Tibial artery (tissue), 4 donors: ENCODE measurements at places on chromosomes 11 and 22.

DNA sequence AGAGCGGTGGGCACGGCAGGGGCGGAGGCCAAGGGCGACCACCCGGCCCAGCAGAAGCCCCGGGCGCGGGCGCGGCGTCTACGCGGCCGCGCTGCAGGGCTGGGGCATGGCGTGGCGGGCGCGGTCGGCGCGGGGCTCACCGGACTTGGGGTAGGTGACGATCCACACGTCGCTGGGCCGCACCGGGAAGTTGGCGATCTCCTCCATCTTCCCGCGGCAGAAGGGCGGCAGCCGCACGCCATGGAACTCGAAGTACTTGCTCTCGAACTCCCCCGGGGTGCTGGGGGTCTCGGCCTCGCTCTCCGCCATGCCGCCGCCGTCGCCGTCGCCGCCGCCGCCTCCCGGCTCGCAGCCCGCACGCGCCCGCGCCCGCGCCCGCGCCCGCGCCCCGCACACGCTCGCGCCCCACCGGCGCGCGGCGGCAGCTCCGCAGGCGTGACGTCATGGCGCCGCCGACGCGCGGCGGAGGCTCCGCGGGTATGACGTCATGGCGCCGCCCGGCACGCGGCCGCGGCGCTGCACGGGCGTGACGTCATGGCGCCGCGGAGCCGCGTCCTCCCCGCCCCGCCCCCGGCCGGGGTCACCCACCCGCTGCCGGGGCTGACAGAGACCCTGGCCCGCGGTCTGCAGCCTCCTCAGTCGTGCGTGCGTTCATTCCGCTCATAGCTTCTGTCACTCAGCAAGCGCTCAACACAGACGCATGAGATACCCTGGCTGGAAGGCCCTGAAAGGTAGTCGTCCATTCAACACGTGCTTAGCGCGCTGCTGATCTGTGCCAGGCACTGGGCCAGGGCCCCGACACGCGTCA, at the start of gene SULT4A1:
SULT4A1 (minus strand) TSS at position 440 of the 808 bp plus-strand sequence; CDS start at position 309, 131 bp downstream.
- no peak for DNase-seq

DNA sequence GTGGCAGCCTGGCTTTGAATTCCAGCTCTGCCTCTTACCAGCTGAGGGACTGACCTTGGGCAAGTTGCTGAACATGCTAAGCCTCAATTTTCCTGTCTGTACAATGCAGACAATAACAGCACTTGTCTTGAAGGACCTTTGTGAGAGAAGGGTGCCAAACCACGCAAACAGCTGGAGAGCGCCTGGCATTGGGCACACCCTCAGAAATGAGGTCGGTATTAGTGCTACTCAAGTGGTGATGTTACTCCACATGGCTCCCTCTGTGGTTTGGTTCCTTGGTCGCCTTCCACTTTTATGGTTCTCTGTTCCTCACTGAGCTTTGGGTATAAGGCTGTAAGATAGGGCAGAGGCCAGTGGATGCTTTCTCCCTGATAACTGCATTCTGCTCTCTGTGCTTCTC, 8.2 kb downstream of the UBASH3B start:
- no peak for DNase-seq

DNA sequence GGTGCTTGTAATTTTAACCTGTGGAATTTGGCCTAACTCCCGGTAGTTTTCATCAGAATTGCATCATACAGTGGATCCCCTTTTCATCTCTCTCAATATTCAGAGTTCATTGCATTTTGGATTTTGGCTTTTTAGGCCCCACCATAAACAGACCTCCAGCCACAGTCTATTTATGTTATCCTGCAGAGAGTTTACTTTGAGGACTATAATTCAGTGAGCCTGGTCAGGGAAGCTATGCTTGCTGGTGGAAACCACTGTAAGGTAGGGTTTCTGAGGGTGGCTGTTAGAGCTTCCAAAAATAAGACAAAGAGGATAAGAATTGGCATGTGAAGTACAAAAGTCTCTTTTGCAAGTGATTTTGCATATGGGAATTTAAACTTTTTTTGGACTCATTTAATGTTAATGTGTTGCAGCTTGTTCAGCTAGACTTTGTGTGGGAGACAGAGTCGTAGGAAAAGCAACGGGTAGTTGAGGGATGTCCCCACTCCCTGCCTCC, 34.8 kb upstream of the DDI1 start:
- no peak for DNase-seq

GRCh38 chr22:23200898-23201297, 20.6 kb downstream of the BCR start:
- no peak for DNase-seq

DNA sequence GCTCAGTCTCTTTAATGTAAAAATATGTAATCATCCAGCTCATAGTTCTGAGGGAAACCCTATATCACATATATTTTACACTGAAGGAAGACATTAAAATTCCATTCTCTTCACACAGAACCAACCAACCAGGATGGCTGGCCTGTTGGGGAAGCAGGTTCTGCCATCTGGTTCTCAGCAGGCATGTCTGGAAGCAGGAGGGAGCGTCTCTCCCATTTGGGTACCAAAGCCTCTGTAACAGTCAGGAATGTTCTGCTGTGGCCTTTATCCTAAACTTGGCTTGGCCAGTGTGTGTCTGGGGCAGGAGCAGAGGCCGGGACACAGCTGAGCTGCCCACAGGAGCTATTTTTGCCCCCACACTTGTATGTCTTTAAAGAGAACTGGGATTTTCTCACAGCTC, 29.2 kb downstream of the SGSM3 start:
- DNase-seq = no peak

DNA sequence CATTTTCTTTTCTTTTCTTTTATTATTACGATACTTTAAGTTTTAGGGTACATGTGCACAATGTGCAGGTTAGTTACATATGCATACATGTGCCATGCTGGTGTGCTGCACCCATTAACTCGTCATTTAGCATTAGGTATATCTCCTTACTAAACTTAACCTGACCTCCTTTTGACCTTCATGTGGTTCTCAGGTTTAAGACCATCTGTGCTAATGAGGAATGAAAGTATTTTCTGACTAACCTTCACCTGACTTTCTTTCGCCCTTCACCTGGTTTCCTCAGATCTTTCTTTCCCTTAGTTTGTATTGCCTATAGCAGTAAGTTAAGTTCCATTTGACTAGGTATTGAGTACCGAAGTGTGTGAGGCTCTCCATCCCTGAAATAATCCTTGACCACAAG, 6.5 kb downstream of the EXPH5 start:
- no peak for DNase-seq

DNA sequence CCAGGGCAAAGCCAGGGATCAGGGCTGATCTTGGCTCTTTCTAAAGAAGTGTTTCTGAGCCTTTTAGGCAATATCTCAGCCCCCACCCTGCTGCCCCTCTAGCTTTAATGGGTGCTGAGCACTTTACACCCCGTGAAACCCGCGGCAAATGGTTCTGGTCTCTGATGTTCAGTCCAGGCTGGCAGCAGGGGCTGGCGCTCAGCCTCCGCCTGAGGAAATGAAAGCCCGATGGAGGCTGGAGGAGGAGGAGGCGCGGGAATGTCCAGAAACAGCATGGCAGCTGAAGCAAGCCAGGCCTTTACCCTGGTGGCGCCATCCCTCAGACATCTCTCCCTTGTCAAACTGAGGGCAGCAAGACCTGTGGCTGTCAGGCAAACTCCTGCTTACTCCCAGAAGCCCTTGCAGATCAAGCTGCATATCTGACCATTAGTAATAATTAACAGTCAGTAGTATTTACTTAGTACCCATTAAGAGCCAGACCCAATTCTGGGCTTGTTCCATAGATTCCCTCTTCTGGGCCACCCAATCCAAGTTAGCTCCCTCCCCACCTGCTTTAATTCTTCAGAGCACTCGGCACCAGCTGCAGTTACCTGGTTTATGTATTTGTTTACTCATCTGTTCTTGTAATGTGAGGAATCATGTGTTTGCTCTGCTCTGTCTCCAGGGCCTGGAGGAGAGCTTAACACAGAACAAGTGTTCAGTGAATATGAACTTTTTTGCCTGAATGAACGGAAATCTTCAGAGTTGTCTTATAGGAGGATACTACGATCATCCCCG, 15.0 kb upstream of the ALX4 start:
- no peak for DNase-seq

DNA sequence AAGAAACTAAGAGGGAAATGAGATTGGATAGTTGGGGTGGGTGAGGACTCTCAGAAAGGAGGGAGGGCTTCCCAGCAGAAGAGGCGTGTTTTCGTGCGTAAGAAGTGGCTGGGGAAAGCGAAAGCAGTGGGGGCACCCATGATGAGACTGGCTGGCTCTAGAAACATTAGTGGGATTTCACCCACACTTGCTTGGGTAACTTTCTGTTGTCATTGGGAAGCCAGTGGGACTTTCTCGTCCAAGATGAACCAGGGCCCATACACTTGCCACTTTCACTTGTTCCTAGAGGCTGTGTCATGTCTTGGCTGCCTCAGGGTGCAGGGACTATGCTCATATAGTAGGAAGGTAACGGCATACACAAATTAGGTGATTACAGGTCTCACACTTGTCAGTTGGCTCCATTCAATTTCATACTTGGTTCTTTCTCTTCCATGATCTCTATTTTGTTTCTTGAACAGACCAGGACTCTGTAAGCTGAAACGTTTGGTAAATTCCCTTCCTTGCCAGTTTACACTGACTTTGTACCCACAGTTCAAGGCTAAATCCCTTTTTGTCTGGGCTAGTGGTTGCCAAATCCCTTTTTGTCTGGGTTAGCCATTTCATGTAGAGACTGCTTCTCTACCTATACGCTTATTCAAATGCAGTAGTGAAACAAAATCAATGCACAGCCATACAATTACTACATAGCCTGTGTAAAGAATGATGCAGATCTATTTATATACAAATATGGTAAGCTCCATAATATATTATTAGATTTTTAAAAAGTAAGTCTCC, 42.0 kb upstream of the CXCR5 start:
- no peak for DNase-seq

DNA sequence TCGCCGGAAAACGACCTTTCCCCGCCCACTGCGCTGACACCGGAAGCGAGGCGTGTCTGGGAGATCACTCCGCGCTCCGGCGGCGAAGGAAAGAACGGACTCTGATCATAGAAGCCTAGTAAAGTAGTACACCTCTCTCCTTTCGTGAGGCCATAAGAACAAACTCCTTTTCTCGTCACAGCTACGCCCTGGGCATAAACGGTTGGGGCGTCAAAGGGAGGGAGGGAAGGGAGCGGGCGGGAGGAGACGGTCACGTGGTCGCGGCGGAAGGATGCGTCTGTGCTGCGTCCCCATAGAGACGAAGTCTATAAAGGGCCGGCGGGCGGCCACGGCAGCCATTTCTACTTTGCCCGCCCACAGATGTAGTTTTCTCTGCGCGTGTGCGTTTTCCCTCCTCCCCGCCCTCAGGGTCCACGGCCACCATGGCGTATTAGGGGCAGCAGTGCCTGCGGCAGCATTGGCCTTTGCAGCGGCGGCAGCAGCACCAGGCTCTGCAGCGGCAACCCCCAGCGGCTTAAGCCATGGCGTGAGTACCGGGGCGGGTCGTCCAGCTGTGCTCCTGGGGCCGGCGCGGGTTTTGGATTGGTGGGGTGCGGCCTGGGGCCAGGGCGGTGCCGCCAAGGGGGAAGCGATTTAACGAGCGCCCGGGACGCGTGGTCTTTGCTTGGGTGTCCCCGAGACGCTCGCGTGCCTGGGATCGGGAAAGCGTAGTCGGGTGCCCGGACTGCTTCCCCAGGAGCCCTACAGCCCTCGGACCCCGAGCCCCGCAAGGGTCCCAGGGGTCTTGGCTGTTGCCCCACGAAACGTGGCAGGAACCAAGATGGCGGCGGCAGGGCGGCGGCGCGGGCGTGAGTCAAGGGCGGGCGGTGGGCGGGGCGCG, at the start of gene ATF4:
ATF4 (plus strand) TSS at position 337 of the 880 bp plus-strand sequence. CDS start 884 bp downstream, outside the sequence.
- DNase-seq = peak; percentile 89

GRCh38 chr11:32172041-32172847, 81.4 kb downstream of the RCN1 start:
- no peak for DNase-seq

DNA sequence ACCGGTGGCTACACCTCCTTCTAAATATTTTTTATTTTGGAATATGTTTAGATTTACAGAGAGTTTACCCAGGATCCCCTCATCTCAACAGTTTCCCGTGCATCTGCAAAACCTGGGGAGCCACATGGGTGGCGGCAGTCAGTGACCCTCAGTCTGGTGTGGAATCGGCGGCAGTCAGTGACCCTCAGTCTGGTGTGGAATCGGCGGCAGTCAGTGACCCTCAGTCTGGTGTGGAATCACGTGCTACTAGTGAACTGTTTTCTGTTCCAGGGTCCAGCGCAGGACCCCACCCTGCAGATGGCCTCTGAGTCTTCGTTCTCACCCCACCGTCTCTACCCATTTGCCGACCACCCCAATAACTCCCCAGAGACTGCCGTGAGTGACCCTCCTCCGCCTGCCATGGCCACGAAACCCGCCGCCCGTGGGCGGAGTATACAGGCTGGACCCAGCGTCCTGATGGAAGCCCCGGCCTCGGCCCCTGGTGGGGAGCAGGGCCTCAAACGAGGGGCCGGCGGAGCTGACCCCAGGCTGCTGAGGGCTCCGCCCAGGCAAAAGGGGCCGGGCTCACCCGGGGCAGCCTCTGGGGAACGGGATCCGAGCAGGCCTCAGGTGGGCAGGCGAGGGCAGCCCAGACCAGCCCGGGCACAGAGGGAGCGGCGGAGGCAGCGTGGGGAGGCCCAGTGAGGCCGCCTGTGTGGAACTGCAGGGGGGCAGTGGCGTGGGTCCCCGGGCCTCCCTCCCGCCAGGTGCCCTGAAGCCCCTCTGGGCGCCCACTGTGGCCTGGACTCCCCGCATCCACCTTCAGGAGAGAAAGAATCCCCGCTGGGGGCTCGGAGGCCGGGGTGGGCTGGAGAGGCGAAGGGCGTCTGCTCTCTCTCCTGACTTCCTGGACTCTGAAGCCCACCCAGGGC, 2.5 kb downstream of the IL17REL start:
- DNase-seq = peak; percentile 71

DNA sequence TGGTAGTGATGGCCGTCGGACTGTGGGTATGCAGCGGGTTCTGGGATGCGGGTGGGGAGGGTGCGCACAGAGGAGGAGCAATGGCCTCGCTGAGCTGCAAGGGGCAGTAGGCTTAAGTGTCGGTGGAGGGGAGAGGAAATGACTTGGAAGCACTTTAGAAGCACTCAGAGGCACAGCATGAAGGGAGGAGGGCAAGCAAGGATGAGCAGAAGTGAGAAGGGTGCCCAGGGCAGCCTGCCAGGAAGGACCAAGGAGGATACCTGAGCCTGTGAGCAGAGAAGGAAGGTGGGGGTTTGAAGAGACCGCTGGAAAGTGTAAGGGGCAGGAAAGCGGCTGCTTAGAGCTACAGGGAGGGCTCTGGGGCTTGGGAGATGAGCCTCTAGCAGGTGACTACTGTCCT, 330 bp downstream of the SLC5A1 start:
- DNase-seq = no peak

DNA sequence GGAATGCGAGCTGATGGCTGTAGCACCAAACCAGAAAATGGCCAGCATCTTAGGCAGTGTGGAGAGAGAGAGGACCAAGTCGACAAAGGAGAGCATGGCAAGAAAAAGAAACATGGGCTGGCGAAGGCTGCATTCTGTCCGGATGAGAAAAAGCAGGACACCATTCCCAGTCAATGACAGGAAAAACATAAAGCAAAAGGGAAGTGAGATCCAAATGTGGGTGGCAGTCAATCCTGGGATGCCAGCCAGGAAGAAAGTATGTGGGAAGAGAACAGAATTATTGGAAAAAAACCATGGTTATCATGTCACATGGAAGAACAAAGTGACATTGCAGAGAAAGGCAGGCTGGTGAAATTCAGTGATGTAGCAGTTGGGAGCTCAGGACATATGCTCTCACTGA, 36.9 kb upstream of the OR56A1 start:
- DNase-seq = no peak

GRCh38 chr11:118876286-118876685, 7.4 kb upstream of the CXCR5 start:
- DNase-seq = no peak
